ENCODE measurements at places on chromosomes 7 and 10. TPM values are rescaled to one million over a fixed set of nuclear protein-coding genes. Genes with fewer than 3 reads are reported as not detected.

GRCh38 chr10:26478061-26478460 lies 39.9 kb downstream of the APBB1IP start:
- no peak overlapping the region for H3K27ac ChIP-seq
- no peak overlapping the region for H3K4me3 ChIP-seq
- no peaks in the 10 kb centered on the region for H3K27me3 ChIP-seq
- H3K4me1 ChIP-seq: no peaks in the 10 kb centered on the region

- no peaks in the 10 kb centered on the region for H3K27me3 ChIP-seq
- no peaks in the 10 kb centered on the region for H3K4me1 ChIP-seq
- no peaks in the 10 kb centered on the region for H3K36me3 ChIP-seq
- H3K4me3 ChIP-seq: no peak overlapping the region
Observed at GRCh38 chr7:11315666-11316258, 342.1 kb downstream of the PHF14 start.

DNA sequence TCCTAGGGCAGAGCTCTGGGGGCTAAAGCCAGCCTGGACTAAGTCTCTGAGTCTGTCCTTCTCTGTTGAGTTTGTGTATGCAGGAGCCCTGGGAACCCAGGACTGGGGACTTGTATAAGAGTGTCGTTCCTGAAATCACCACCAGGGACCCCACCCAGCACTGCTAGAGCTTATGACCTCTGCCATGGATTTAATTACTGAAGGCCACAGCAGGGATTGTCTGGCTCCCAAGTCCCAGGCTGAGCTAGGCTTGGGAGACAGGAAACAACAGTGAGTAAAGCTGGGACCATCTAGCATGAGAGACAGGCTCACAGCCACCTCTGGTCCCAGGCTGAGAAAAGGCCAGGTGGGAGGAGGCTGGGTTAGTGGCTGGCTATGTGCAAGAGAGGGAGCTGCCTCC lies 1.4 kb upstream of the TSPAN15 start:
- H3K4me1 ChIP-seq: peaks cover 73% of the 10 kb centered on the region
- no peaks in the 10 kb centered on the region for H3K27me3 ChIP-seq
- no peaks in the 10 kb centered on the region for H3K36me3 ChIP-seq
- H3K4me3 ChIP-seq: no peak overlapping the region
- DNase-seq: peak; percentile 83
- peak overlapping the region; percentile 89 for H3K27ac ChIP-seq

DNA sequence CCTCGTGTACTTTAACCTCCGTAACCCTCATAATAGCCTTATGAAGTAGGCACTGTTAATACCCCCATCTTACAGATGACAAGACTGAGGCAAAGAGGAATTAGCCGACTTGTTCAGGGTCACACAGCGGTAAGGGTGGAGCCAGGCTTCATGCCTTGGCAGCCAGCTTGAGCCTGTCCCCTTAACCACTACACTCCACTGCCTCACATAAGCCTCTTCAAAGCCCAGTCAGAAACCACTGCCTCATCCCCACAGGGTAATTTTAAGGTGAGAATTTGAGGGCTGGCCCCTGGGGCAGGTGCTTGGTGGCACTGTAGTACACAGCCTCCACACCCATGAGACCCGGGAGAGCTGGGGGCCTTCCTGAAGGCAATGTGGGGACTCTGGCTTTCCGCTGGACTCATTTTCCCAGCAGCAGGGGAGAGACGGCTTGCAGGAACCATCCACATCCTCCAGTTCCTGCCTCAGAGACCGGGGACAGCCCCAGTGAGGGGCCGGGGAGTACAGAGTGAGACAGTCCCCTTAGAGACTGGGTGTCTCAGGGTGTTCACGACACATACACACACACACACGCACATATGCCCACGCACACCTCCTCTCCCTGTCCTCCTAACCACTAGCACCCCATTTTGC lies 7.6 kb upstream of the C10orf105 start:
- no peaks in the 10 kb centered on the region for H3K36me3 ChIP-seq
- peaks cover 32% of the 10 kb centered on the region for H3K4me1 ChIP-seq
- H3K4me3 ChIP-seq: no peak overlapping the region
- peak; percentile 36 for DNase-seq
- peak overlapping the region; percentile 84 for H3K27ac ChIP-seq
- H3K27me3 ChIP-seq: no peaks in the 10 kb centered on the region

DNA sequence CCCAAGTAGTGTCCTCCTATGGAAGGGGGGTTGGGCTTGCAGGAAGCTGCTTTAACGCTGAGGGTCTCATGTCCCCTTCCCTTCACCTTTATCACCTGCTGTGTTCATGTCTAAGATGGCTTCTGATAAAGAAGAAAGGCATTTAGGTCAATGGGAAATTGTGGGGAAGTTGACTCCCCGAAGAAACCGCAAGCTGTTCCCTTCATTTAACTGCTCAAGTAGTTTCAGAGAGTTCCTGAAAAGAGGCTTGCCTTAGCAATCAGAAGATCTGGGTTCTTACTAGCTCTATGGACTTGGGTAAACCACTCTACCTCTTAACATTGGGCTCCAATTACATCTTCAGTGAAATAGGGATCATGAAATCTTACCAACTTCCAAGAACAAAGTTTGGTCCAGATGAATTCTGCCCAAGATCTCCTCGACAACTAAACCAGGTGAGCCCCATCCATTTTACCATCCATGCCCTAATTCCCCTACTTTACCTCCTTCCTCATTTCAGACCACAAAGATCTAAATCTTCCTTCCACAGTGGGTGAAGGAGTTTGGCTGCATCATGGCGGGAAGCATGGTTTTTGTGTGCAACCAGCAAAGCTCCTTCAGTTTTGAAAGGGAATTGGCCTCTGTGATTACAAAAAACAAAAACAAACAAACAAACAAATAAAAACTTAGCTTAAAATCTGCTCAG lies 30.4 kb upstream of the UCN3 start:
- H3K27ac ChIP-seq: no peak overlapping the region
- no peak overlapping the region for H3K4me3 ChIP-seq
- no peak for DNase-seq
- no peaks in the 10 kb centered on the region for H3K27me3 ChIP-seq

- no peak overlapping the region for H3K4me3 ChIP-seq
- DNase-seq: no peak
- no peaks in the 10 kb centered on the region for H3K4me1 ChIP-seq
- no peak overlapping the region for H3K27ac ChIP-seq
- no peaks in the 10 kb centered on the region for H3K36me3 ChIP-seq
Observed at GRCh38 chr7:1761774-1762173, 91.7 kb downstream of the ELFN1 start.

DNA sequence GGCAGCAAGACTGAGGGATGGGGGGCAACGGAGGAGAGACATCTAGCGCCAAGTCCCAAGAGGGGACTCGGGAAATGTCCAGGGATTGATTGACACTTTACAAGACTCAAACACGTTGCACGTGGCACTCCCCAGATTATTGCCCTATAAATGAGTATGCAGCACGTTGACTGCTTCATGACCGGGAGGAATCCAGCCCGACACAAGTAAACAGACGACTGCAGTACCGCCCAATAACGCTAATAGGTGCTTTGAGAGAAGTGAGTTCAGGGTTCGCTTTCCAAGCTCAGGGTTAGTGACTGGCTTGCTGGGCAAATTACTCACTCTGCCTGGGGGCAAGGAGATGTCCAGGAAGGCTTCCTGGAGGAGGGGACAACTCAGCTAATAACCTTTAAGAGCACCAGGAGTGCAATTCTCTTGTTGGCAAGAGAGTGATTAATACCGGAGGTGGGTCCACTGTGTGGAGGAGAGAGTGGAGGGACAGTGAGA lies 73.3 kb upstream of the MYL10 start:
- no peaks in the 10 kb centered on the region for H3K36me3 ChIP-seq
- peak; percentile 87 for DNase-seq
- H3K27me3 ChIP-seq: no peaks in the 10 kb centered on the region
- peak overlapping the region; percentile 77 for H3K27ac ChIP-seq
- no peak overlapping the region for H3K4me3 ChIP-seq
- H3K4me1 ChIP-seq: peaks cover 6% of the 10 kb centered on the region

- H3K27me3 ChIP-seq: no peaks in the 10 kb centered on the region
- peak within 1 kb of the TSS; percentile 72 for H3K4me3 ChIP-seq
- H3K4me1 ChIP-seq: no peaks in the 10 kb centered on the region
- H3K36me3 ChIP-seq: no peaks in the 10 kb centered on the region
- DNase-seq: peak; percentile 91
Observed at GRCh38 chr10:109922976-109923921, at the start of gene XPNPEP1. Gene XPNPEP1, minus strand, starts transcription at chr10:109923511. Its CDS starts 78 bp downstream, at chr10:109923433.

GRCh38 chr7:78169992-78170391 lies 371.4 kb downstream of the PHTF2 start:
- no peaks in the 10 kb centered on the region for H3K27me3 ChIP-seq
- no peaks in the 10 kb centered on the region for H3K36me3 ChIP-seq
- H3K27ac ChIP-seq: no peak overlapping the region
- no peaks in the 10 kb centered on the region for H3K4me1 ChIP-seq
- no peak for DNase-seq

GRCh38 chr10:13769946-13770345 lies 183.2 kb downstream of the PRPF18 start:
- H3K27me3 ChIP-seq: no peaks in the 10 kb centered on the region
- no peak overlapping the region for H3K4me3 ChIP-seq
- H3K36me3 ChIP-seq: no peaks in the 10 kb centered on the region

DNA sequence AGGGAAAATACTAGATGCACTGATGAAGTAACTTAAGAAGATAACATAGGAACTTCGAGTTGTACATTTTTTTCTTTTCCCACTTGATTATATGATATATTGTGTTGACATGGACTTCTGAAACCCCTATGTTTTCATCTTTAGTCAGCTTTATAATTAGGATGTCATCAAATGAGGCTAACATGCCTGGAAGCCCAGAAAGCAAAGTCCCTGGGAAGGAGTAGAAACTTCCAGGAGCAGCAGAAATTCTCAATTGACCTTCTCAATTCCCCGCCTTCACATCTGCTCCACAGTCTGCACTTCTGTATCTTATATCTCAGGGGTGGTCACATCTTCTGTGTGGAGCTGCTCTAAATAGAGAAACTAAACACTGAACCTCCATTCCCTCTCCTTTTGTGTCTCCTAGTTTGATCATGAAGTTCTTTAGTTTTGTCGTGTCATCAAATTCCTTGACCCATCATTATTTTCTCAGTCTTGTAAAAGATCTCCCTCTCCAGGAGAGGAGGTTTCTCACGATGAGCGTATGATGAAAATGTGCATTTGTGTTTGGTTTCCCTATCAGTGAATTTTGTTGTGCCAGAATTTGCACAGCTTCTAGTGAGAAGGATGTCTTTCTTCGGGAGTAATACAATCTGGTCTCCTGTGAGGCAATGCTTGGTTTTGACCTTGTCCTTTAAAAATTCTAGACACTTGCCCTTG lies 303.3 kb downstream of the SUGCT start:
- no peaks in the 10 kb centered on the region for H3K36me3 ChIP-seq
- no peak for DNase-seq
- H3K27me3 ChIP-seq: no peaks in the 10 kb centered on the region
- H3K4me1 ChIP-seq: no peaks in the 10 kb centered on the region

- no peak for DNase-seq
- H3K27me3 ChIP-seq: no peaks in the 10 kb centered on the region
- no peaks in the 10 kb centered on the region for H3K36me3 ChIP-seq
- H3K4me3 ChIP-seq: no peak overlapping the region
- peaks cover 8% of the 10 kb centered on the region for H3K4me1 ChIP-seq
- no peak overlapping the region for H3K27ac ChIP-seq
Observed at GRCh38 chr7:100613412-100614175, 1.3 kb downstream of the MOSPD3 start.

GRCh38 chr10:95480901-95481491 lies 80.2 kb downstream of the SORBS1 start:
- no peaks in the 10 kb centered on the region for H3K27me3 ChIP-seq
- H3K27ac ChIP-seq: peak overlapping the region; percentile 87
- H3K4me1 ChIP-seq: peaks cover 58% of the 10 kb centered on the region
- no peaks in the 10 kb centered on the region for H3K36me3 ChIP-seq

- H3K4me3 ChIP-seq: no peak overlapping the region
- DNase-seq: no peak
- H3K27ac ChIP-seq: no peak overlapping the region
- H3K4me1 ChIP-seq: no peaks in the 10 kb centered on the region
Observed at GRCh38 chr7:103735377-103735776, 254.1 kb downstream of the RELN start.

GRCh38 chr7:108118959-108119358 lies 11.2 kb downstream of the LAMB4 start:
- no peak overlapping the region for H3K27ac ChIP-seq
- H3K36me3 ChIP-seq: no peaks in the 10 kb centered on the region
- H3K27me3 ChIP-seq: no peaks in the 10 kb centered on the region
- no peak overlapping the region for H3K4me3 ChIP-seq
- H3K4me1 ChIP-seq: no peaks in the 10 kb centered on the region
- DNase-seq: no peak

GRCh38 chr7:114944745-114945625 lies 23.1 kb downstream of the MDFIC start:
- DNase-seq: peak; percentile 43
- H3K27me3 ChIP-seq: no peaks in the 10 kb centered on the region
- H3K4me1 ChIP-seq: peaks cover 18% of the 10 kb centered on the region
- H3K27ac ChIP-seq: peak overlapping the region; percentile 76
- no peak overlapping the region for H3K4me3 ChIP-seq
- H3K36me3 ChIP-seq: no peaks in the 10 kb centered on the region

- H3K4me1 ChIP-seq: no peaks in the 10 kb centered on the region
- DNase-seq: peak; percentile 81
- H3K36me3 ChIP-seq: no peaks in the 10 kb centered on the region
- no peak overlapping the region for H3K4me3 ChIP-seq
Observed at GRCh38 chr10:28628184-28628893, 49.0 kb upstream of the BAMBI start.

GRCh38 chr7:134737566-134738345 lies 41.7 kb upstream of the CALD1 start:
- DNase-seq: no peak
- no peaks in the 10 kb centered on the region for H3K27me3 ChIP-seq
- peak overlapping the region; percentile 45 for H3K27ac ChIP-seq
- no peaks in the 10 kb centered on the region for H3K36me3 ChIP-seq
- no peak overlapping the region for H3K4me3 ChIP-seq

GRCh38 chr10:79128923-79129305 lies 60.1 kb downstream of the ZMIZ1 start:
- H3K36me3 ChIP-seq: no peaks in the 10 kb centered on the region
- H3K27me3 ChIP-seq: no peaks in the 10 kb centered on the region
- H3K27ac ChIP-seq: peak overlapping the region; percentile 52
- H3K4me3 ChIP-seq: no peak overlapping the region

DNA sequence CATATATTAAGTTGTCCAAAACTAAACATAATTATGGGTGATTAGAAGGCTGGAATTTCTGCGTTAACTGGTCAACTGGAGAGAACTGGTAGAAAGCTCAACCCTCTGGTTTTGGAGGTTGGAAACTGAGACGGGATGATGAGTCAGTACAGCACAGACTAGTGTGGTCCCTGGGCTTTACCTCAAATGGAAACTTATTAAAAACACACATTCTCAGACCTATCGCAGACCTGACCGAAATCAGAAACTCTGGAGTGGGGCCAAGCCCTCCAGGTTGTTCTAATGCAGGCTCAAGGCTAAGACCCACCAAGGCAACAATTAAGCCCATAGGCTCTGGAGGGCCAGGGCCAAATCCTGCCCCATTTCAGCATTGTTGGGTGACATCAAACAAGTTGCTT lies 136.9 kb downstream of the KCNMA1 start:
- no peaks in the 10 kb centered on the region for H3K27me3 ChIP-seq
- peaks cover 13% of the 10 kb centered on the region for H3K4me1 ChIP-seq
- H3K36me3 ChIP-seq: no peaks in the 10 kb centered on the region
- no peak for DNase-seq
- H3K4me3 ChIP-seq: no peak overlapping the region

The HYAL4 gene
- total RNA-seq: not detected

The CNNM1 gene
- total RNA-seq: 0.41 TPM

The CDK5 gene
- total RNA-seq: 10.6 TPM

The ADO gene
- 14.3 TPM for total RNA-seq

The GRM3 gene
- not detected for total RNA-seq

The PDCD11 gene
- total RNA-seq: 20.0 TPM

The AGBL3 gene
- total RNA-seq: 0.41 TPM

The FGL2 gene
- total RNA-seq: 34.0 TPM

The BMPER gene
- 2.4 TPM for total RNA-seq

The TMEM176B gene
- total RNA-seq: 249 TPM

The PNLIPRP1 gene
- not detected for total RNA-seq

The CLDN3 gene
- 1,655 TPM for total RNA-seq

The GJD4 gene
- not detected for total RNA-seq
